Right renal pelvis (tissue), 4 donors: ENCODE measurements at places on chromosomes 11 and 22. TPM values are rescaled to one million over a fixed set of nuclear protein-coding genes. Genes with fewer than 3 reads are reported as not detected.

OR10A2 gene
- 0.04 TPM for polyA plus RNA-seq

EHF gene
- 35.1 TPM for polyA plus RNA-seq

PRR5L gene
- 13.9 TPM for polyA plus RNA-seq

RTN4R gene
- polyA plus RNA-seq, result 6.2 TPM

UPB1 gene
- 0.79 TPM for polyA plus RNA-seq

LRRC75B gene
- 25.8 TPM for polyA plus RNA-seq

GRCh38 chr22:35409783-35410662 is 10.1 kb downstream of the MCM5 start:
- no peak for DNase-seq

DNA sequence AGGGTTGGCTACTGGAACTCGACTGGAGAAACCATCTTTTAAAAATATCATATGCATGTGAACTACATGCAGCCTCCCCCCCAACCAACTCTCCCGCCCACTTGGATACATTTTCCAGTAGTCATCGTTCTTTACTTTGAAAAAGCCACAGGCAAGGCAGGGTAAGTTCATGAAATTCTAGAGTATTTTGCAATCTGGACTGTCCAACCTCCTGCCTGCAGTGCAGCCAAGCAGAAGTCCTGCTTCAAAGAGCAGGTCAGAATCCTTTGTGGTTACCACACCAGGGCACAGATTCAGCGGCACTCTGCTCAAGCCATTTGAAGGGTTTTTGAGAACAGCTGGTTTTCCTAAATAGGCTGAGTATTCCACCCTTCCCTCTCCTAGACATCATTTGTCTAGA is 12.1 kb downstream of the ELF5 start:
- no peak for DNase-seq

GRCh38 chr11:84882056-84882455 is 745.1 kb downstream of the DLG2 start:
- no peak for DNase-seq

GRCh38 chr11:70456921-70457532 is 58.7 kb downstream of the CTTN start:
- no peak for DNase-seq

GRCh38 chr11:110338684-110339083 is 42.3 kb upstream of the RDX start:
- DNase-seq, result no peak

- no peak for DNase-seq
Measured at GRCh38 chr22:33625959-33626358, 294.3 kb downstream of the LARGE1 start.

GRCh38 chr22:44243761-44244160 is 63.0 kb downstream of the PARVG start:
- no peak for DNase-seq

DNA sequence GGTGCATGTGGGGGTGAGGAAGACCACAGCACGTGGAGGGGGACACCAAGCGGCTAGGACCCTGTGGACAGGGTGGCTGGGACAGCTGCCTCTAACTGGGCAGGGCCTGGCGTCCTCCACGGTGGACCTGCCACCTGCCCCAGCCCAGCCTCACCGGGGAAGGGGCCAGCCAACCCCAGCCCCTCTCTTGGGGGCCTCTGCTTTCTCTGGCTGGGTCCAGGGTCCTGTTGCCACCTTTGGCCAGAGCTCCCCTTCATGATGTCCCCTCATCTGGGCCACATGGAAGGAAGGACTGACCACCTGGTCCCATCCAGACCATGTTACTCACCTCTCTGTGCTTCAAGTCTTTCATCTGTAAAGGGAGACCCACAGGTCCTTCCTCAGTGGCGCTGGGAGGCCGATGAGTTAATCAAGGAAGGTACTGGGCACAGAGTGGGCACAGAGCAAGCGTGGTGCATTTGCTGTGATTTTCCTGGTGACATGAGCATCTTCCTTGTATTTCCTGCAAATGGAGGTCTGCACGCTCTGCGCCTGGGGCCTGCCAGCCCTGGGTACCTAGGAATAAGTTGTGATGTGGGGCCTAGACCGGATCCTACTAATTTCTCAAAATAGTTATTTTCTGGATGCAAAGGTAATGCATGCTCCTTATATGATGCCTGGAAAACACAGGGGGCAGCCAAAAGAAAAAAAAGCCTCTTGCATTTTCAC is 538.4 kb downstream of the TBC1D22A start:
- DNase-seq, result no peak

GRCh38 chr11:123469089-123469488 is 39.0 kb downstream of the GRAMD1B start:
- no peak for DNase-seq

DNA sequence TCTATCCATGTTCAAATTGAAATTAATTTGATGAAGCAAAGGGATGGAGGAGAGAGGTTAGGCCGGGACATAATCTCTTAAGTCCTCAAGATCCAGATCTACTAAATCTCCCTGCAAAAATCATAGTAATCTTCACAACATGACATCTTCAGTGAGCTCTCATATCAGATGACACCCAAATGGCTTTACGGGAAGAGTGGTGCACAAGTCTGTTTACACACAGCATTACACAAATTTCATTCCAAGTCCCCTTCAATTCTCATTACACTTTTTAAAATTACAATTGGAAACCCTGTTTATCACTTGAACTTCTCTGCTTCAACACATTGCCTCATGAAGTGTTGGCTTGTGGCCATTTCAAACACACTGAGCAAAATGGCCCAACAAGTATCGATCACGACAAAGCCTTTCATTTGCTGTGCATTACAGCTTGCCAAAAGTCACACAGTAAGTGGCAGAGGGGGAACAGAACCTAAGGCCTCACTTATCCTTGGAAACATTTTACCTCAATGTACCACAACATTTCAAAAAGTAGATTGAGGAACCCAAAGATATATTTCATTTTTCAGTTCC is 17.9 kb upstream of the TPH1 start:
- DNase-seq, result no peak

- DNase-seq, result no peak
Measured at GRCh38 chr22:17965538-17966402, 58.6 kb downstream of the MICAL3 start.

DNA sequence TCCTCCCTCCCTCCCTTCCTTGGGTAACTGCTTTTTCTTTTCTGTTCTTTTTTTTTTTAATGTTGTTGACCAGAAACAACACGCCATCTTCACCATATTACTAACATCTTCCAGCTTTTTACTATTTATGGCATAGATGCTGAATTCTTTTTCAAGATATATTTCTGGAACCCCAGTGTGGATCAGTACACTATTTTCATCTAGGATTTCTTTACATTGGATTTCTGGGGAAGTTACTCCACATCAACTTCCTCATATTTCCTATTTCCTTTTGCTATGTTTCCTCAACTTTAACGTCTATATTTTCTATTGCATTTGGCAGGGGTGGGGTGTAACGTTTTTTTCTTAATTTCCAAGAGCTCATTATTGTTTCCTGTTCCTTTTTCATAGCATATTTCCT is 7.0 kb downstream of the PGM2L1 start:
- no peak for DNase-seq

- no peak for DNase-seq
Measured at GRCh38 chr11:12727563-12728211, 53.5 kb downstream of the TEAD1 start.

- DNase-seq, result no peak
Measured at GRCh38 chr22:19360862-19361261, 69.3 kb upstream of the CLTCL1 start.
